AG08395 (cell line): ENCODE measurements at places on chromosomes 11 and 22.

DNA sequence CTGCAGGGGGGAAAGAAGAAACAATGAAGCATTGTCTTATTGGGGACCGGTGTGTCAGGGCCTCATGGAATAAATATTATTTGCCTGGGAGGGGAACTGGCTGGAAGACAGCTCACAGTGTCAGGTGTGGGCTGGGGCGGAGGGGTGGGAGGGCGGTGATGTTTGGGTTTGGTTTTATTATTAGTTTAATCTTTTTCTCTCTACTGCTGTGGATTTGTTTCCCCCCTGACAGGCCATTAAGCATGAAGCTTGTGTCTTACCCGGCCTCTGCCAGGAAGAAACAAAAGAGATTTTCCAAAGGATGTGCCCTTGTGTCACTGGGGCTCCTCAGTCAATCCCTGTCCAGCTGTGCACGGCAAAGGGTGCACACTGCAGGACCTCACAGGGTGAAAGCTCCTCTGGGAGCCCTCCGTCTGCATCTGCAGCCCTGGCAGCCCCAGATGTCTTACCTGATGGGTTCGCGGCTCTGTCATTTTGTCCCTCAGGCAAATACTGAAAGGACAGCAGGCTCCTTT, 203.1 kb upstream of the TMEM45B start:
- no peak for DNase-seq

- peak; percentile 41 for DNase-seq
Observed at GRCh38 chr11:85627332-85627997, at the start of gene DLG2. Gene DLG2, minus strand, starts transcription at chr11:85627344.

GRCh38 chr11:16902182-16902581, 112.0 kb downstream of the PLEKHA7 start:
- no peak for DNase-seq

- DNase-seq: no peak
Observed at GRCh38 chr11:123354371-123354975, 75.6 kb upstream of the GRAMD1B start.

- no peak for DNase-seq
Observed at GRCh38 chr11:72754544-72755155, 2.4 kb upstream of the ARAP1 start.

DNA sequence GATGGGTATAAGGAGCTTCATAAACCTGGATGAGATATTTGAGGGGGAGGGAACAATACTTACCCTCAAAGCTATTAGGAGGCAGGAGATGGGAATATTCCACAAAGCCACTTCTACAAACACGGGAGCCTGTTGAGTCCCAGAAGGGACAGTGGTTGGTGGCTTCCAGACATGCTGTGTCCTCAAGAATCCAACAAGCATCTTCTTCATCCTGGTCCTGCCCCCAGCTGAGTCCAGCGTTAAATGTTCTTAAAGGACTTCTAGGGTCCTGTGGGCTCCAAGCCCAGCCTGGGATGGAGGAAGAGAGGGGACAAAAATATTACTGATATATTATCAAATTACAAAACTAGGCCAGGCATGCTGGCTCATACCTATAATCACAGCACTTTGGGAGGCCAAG, 2.3 kb downstream of the CSKMT start:
- DNase-seq: no peak

GRCh38 chr11:118411530-118411929, 10.1 kb downstream of the ATP5MG start:
- no peak for DNase-seq

DNA sequence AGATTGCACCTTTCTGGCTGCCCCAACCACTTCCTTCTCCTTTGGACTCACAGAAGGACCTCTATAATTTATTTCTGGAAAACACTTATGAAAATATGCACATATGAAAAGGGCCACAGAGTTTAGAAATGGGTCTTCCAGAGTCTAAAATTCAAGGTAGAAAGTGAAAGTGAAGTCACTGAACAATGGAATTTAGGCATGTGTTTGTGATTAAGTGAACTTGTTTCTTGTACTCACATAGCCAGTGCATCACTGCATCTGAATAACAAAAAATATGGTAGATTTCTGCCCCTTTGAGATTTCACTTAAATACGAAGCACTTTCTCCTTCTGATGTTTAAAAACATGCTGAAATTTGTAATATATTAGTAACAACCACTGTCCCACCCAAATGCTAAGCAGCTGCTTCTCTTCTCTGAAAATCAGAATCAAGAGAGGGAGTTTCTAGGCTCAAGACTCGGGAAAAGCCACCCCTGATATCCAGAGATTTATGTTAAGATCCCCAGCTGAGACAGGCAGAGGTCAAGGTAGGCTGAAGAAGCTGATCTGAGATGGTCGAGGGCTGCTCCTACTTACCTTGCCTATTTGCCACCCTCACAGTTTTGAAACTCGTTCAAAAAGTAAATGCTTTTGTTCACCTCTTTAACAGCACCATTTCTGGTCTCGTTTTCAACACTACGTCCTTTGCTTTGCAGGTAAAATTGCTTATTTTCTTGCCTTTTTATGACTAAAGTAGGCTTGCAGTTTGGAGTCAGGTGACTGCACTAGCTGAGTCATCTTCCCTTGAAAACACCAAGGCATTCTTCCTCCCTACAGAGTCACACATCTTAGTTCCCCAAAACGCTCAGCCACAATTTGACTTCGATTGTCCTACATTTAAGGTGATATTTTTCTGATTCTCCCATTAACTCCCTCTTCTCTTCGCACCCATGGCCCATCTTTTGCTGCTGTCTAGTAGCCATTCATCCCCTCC, at the start of gene XKR3:
Gene XKR3 (minus strand): TSS at position 696 of the 972 bp plus-strand sequence. CDS start 17,338 bp downstream, outside the sequence.
- DNase-seq: no peak

DNA sequence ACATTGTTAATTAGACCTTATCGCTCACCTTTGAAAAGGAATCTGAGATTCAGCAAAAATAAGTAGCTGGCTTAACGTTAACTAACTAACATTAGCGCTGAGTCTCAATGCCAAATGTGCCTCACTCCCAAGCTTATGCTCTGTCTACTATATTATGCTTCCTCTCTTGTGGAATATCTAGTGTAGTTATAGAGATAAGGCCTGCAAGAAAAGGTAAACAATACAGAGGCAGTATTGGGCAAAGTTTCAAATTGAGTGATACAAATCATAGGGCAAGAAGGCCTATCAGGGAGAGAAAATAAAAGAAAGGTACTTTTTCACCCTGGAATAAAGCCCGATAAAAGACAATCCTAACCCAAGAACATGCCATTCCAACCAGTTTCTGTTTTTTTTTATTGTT, 61.6 kb upstream of the SLC17A6 start:
- DNase-seq: no peak

DNA sequence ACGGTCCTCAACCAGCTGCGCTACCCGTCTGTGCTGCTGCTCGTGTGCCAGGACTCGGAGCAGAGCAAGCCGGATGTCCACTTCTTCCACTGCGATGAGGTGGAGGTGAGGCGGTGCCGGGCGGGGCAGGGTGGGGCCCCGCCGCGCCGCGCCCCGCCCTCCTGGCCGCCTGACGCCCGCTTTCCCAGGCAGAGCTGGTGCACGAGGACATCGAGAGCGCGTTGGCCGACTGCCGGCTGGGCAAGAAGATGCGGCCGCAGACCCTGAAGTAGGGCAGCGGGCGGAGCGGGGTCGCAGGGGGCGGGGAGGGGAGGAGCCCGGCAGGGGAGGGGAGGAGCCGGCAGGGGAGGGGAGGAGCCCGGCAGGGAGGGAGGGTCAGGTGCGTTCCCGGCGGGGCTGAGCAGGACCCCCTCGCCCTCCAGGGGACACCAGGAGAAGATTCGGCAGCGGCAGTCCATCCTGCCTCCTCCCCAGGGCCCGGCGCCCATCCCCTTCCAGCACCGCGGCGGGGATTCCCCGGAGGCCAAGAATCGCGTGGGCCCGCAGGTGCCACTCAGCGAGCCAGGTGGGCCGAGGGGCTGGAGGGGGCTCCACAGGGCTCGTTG, 14.7 kb downstream of the EPS8L2 start:
- DNase-seq: no peak

DNA sequence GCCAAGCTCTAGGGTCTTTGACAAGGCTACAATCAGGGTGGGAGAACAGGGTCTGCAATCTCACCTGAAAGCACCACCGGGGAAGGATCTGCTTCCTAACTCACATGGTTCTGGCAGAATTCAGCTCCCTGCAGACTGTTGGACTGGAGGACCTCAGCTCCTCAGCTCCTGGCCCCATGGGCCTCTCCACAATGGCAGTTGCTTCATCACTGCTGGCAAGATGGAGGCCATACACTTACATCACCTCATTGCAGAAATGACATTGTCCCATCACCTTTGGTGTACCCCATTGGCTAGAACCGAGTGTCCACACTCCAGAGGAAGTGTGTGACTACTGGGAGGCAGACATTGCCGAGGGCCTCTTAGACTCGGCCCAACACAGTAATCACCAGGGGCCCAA, 20.9 kb upstream of the MPPED1 start:
- no peak for DNase-seq

- no peak for DNase-seq
Observed at GRCh38 chr22:41273128-41273527, 12.9 kb downstream of the RANGAP1 start.

GRCh38 chr22:40183029-40183581, 5.4 kb downstream of the TNRC6B start:
- peak; percentile 81 for DNase-seq

GRCh38 chr11:6635082-6635932, 16.1 kb upstream of the TPP1 start:
- DNase-seq: peak; percentile 14

DNA sequence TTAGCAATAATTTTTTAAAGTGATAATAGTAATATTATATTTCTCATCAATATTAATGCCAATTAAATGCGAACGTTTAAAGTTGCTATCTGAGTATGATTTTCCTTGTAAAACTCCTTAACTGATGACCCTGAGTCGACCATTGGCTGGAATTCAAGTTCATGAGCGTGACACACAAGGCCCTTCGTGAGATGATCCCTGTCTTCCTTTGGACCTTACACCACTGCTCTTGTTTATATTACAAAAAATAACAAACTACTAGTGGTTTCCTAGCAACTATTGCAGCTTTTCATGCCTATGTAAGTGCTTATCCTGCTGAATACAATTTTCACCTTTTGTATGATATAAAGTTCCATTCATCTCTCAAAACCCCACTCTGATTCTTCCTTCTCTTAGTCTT, 752.9 kb downstream of the CNTN5 start:
- no peak for DNase-seq

DNA sequence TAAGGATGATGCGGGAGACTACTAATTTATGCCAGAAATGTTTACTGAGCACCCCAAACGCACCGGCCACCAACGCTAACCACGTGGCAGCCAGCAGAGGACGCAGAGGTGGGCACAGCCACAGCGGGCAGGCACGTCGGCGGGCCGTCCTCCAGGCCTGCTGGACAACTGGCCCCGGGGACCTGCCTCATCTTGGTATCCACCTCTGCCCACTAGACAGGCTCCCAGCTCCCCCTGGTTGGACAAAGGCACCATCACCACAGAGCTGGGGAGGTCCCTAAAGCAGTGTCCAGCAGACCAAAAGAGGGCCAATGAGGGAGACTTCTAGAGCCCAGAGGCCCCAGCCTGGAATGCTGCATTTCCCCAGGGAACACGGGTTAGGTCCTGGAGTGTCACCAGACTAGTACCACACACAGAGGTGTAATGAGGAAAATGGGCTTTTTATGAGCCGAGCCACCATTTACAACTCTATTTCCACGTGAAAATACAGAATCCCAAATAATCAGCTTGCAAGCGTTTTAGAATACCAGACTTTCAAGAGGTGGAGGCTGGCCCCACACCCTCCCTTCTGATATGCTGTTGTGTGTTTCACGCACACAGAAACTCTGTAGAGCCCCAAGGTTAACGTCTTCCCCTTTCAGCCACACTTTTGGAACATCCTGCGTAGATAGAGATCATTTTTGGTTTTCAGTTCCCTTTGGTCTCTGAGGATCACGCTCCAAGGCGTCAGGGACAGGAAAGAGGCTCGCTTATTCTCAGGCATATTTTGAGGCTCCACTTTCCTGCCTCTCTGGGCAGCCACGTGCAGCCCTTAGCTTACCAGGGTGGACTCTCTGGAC, 23.7 kb upstream of the BID start:
- DNase-seq: no peak

DNA sequence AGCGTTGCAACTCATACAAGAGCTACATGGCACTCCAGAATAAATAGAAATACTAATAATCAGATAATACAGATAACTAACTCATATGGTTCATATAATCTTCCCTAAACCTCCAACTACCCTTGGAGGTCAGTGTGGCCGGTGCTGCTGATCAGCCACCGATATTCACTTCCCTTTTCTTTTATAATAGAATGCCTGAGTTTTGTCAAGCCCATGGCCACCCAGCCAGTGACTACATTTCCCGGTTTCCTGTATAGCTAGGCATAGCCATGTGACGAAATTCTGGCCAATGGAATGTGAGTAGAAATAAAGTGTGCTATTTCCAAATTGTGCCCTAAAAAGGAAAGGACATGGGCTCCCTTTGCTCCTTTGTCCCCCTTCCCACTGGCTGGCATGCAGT, 5.9 kb upstream of the CAT start:
- DNase-seq: no peak

- no peak for DNase-seq
Observed at GRCh38 chr11:15062599-15062998, 10.8 kb upstream of the CALCB start.

- no peak for DNase-seq
Observed at GRCh38 chr11:11659567-11660362, 38.0 kb upstream of the GALNT18 start.

GRCh38 chr11:116460156-116460920, 312.4 kb downstream of the BUD13 start:
- DNase-seq: no peak

DNA sequence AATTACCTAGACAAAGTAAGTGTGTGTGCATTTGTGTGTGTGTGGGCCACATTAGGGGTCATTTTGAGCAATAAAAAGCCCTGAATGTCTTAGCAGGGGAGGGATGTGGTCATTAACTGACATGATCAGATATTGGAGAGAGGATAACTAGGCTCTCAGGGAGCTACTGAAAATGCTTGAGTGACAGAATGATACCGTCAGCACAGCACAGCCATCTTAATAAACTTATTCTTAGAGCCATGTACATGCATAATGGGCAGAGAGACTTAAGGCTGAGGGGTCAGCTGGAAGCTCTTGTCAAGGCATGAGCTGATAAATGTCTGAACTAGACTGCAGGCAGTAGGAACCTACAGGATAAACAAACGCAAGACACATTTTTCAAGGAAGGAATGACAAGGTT, 239.1 kb upstream of the NCAM1 start:
- no peak for DNase-seq
